Right lung (tissue), 10 donors: ENCODE measurements at places on chromosomes 12 and 14. TPM values are rescaled to one million over a fixed set of nuclear protein-coding genes. Genes with fewer than 3 reads are reported as not detected.

DNA sequence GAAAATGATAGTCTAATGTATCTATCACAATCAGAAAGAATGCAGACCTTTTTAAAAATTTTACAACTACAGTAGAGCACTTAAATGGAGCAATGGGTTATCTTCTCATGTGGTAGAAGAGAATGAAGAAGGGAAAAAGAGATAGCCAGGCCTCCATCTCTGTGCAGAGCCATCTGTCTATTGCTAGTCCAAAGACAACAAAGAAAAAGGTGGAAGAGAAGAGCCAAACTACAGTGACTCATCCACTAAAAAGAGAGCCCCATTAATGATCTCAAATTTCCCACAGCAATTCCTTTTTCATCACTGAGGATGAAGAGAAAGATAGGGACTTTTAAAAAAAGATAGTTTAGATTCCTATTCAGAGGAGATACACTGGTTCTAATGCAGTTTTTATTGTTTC lies 232.9 kb downstream of the ATXN7L3B start:
- DNase-seq = no peak

- DNase-seq = no peak
Observed at GRCh38 chr14:67228325-67228984, 12.8 kb upstream of the PALS1 start.

- DNase-seq = no peak
Observed at GRCh38 chr12:82124711-82125380, 233.3 kb downstream of the CCDC59 start.

GRCh38 chr12:54040648-54041047 lies 7.8 kb downstream of the HOXC5 start:
- no peak for DNase-seq

DNA sequence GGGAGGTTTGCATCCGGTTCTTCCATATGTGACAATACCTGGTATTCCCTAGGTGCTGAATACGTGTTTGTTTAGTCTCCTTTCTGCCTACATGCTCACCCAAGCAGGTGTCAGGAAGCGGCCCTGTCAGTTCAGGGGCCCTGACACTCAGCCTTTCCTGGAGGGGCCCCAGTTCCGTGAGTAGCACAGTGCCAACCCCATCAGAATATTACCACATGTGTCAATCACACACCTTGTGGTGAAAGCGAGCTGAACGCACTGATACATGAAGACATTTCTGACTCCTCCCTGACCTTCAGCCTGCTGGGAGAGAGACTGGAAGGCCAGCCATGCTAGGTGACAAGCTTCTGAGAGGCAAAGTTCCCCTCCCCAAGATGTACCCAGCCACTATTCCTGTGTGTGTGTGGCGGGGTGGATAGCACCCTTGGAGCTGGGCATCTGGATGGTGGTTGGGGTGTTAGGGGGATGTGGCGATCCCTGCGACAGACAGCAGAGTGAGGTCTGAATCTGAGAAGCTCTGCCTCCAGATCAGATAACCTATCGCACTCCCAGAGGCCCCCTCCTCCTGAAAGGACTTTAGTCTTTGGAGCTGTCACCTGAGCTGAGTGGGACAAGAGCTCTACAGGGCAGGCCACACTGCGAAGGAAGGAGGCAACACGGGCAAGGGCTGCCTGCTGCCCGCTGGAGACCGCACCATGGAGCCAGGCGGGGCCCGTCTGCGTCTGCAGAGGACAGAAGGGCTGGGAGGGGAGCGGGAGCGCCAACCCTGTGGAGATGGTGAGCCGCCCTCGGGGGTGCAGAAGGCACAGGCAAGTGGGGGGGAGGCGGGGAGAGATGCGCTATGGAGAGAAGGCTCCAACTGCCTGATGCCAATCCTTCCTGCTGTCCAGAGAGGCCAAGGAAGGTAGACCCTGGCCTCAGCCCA lies at the start of gene SOAT2:
TSS of gene SOAT2 (plus strand) at position 604 of the 925 bp plus-strand sequence. CDS start at position 696, 92 bp downstream.
- no peak for DNase-seq

GRCh38 chr14:100965296-100965695 lies 61.8 kb upstream of the RTL1 start:
- no peak for DNase-seq

GRCh38 chr12:1933342-1934051 lies 15.0 kb upstream of the CACNA2D4 start:
- DNase-seq = no peak

DNA sequence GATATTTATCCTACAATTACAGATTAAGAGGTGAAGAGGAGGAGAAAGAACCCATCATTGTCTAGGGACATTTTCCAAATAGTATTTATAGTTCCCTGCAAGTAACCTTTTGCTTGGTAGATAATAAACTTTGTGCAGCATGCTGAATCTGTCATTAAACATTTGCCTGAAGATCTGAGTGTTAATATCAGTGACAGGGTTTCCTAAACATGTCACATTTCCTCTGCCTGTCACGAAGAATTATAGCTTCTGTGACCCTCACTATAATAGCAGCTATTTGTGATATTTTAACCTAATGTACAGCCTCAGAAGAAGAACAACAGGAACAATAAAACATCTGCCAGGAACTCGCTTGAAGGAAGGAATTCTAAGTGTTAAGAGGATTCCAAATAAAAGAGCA lies 350.3 kb downstream of the GXYLT1 start:
- no peak for DNase-seq

DNA sequence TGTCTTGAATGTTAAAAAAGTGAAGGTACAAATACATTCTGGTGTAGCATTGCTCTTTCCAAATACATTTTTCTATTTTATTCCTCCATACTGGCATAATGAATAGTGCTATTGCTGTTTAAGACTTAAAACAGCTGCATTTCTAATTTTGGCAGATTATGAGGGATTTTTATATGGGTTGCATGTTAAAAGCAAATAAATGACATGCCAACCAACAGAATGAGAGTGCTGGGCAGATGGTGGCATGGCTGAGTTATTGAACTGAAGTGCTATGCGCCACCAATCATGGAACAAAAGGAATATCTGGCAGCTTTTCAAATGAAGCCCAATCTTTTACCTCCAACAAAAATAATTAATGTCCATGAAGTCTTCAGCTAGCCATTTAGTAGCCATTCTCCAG lies 215.0 kb downstream of the PRKD1 start:
- DNase-seq = no peak

Gene MYBPC1
- polyA plus RNA-seq = 1.5 TPM
